ENCODE measurements at places on chromosomes 5 and 9.

GRCh38 chr9:83166372-83166771, 103.4 kb upstream of the RASEF start:
- no peak for DNase-seq

GRCh38 chr5:77420940-77421339, 71.2 kb downstream of the WDR41 start:
- no peak for DNase-seq

DNA sequence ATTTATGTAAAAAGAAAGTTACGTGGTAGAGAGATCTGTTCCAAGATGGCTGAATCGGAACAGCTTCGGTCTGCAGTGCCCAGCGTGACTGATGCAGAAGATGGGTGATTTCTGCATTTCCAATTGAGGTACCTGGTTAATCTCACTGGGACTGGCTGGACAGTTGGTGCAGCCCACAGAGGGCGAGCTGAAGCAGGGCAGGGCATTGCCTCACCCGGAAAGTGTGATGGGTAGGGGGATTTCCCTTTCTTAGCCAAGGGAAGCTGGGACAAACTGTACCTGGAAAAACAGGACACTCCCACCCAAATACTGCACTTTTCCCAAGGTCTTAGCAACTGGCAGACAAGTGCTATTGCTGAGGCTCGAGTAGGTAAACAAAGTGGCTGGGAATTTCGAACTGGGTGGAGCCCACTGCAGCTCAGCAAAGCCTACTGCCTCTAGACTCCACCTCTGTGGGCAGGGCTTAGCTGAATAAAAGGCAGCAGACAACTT, 13.1 kb upstream of the HSD17B4 start:
- DNase-seq = no peak

GRCh38 chr5:131633830-131634229, 1.2 kb downstream of the RAPGEF6 start:
- peak; percentile 52 for DNase-seq

- peak; percentile 69 for DNase-seq
Observed at GRCh38 chr5:116068028-116068632, 16.7 kb upstream of the COMMD10 start.

DNA sequence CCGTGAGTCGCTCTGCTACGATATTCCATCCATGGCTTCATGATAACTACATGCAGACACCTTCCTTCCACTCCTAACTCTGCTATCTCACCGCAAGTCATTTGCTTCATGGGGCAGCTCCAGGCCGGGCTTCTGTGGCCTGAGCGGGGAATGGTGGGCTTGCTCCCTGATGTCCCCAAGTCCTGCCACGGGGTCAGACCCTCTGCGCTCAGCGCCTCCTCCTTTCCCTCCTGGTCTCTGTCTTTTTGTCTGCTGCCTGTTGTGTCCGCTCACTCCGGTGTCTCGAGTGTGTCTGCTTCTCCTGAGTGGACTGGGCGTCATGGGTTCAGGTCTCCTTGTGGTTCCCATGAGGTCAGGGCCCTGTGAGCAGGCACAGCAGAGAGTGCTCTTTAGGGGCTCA, 139.6 kb downstream of the CACNA1B start:
- DNase-seq = no peak

DNA sequence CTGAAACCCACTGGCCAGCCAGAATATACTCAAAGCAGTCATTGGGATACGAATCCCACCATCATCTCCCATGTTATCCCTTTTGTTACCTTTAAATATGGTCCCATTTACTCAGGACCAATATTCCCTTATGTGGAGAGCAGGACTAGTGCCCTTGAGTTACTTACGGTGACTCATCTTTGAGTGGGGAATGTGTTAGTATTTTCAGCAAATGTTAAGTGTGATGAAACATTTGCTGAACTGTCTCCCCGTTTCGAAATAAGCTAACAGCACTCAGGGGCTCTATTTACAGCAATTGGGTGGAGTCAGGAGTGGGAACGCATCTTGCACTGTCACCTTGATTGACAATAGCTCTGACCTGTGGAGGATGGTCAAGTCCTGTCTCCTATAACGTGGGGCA, 67.4 kb downstream of the CTSL start:
- peak; percentile 65 for DNase-seq

GRCh38 chr5:67238191-67238590, 41.6 kb upstream of the CD180 start:
- DNase-seq = no peak

DNA sequence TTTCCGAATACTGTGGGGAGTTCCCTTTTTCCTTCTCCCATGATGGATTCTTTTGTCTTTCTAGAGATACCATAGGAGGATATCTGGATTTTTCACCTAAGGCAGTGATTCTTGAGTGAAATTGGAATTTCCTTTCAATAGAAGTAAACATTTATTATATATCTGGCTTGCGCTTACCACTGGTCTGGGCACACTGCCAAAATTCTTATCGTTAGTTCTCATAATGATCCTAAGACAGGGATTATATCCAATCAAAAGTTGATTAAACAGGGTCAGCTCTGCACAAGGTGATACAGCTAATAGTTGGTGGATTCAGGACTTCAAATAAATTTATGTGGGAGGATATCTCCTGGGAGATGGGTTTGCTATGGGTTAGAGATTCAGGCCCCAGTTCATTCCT, 9.6 kb downstream of the TLE4 start:
- DNase-seq = no peak

DNA sequence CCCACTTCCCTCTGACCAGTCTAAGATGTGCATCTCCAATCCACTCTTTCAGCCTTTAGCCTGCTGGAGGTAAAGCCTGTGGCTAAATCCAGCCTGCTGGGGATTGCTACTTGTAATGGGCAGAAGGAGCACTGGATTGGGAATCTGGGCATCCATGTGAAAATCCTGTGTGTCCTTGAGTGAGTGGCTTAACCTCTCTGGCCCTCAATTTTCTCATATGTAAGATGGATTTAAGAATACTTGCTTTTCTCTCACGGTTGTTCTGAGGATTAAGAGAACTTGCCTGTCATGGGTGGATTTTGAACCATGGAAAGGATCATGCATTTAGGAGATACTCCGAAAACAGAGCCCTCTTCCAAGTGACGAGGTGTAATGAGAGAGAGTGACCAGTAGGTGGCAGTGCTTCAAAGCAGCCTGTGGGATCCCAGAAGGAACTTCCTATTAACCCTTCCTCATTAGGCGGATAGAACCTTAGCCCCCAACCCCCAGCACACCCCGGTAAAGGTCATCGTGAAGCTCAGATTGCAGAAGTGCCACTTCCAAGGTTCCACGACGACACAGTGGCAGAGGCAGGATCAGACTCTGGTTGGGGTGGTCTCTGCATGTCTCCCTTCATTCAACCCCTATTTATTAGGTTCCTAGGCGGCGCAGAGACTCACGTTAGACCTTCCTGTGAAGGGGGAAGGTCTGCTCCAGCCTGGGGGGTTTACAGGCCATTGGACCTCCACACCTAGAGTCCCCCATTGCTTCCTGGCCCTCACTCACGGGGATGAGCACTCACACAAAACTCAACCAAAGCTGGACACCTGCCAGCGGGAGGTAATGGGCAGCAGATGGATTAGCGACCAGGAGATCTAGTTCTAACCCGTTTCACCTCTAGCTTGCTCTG, 68.7 kb upstream of the ZNF618 start:
- DNase-seq = peak; percentile 69

- no peak for DNase-seq
Observed at GRCh38 chr9:7336356-7337065, 463.1 kb downstream of the DMAC1 start.

DNA sequence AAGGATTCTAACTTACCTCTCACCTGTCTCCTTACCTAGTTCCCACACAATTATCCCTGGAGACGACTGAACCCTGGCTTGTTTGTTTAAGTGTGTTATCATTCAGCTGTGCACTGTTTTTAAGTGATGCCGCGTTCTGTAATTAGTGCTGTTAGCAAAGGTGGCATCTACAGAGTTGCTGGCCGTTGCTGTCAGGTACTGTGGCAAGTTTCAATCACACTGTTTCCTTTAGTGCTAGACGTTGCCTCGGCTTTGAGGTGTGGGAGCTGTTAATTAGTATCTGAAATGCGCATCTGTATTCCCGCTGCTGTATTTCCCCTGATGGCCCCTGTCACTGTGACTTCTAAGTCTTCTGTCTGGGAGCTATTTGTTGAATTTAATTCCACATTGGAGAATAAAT, 193.8 kb upstream of the GAS1 start:
- DNase-seq = no peak

GRCh38 chr5:119356612-119357188, 881 bp downstream of the TNFAIP8 start:
- no peak for DNase-seq

GRCh38 chr5:66661149-66661548, 65.0 kb downstream of the MAST4 start:
- no peak for DNase-seq

DNA sequence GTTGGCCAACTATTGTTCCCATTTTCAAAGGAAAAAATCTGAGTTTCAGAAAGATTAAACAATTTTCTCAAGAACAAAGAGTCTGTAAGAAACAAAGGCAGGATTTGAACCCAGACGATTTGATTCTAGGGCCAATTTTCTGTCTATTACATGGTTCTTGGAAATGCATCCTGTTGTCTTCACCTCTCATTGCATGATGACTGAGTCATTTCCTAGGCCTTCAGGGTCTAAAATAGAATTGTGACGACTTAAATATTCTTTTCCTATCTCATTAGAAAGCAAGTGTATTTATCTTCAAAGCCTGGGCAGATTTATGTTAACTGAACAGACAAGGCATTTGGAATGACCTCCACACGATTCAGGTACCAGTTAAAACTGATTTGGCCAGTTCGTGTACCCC, 512.9 kb downstream of the NTRK2 start:
- no peak for DNase-seq

DNA sequence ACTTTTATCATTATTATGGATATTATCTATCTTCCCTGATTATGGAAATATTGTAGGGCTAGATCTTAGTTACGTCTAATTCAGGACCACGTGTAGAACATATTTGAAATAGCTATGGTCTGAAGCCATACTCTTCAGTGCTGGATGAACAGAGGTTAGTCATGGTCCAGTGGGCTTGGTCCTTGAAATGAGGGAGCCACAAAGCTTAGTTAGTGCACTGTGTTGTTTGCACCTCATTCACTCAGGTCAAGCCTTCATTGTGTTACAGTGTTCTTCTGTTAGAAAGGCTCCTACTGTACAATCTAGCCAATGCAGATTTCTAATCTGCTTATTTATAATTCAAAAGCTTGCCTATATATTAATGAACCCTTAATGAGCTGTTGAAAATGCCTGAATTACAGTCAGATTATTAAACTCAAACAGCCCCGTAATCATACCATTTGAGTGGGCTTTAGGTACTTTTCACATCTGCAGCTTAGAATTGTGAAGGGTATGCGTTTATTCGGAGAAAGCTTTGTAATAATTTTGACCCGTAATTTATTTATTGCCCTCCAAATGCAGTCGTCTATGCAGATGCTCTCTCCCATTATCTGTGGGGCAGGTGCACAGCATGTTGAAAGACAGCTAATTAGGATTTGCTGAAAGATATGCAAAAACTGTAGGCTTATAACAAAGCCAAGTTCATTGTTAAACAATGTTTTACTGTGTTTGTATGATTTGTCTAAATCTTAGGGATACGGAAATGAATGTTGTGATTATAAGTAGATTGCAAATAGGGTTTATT, 164.9 kb downstream of the PBX3 start:
- DNase-seq = no peak

GRCh38 chr5:128579093-128579492, 41.0 kb upstream of the FBN2 start:
- DNase-seq = peak; percentile 22

- no peak for DNase-seq
Observed at GRCh38 chr5:37918424-37918823, 78.6 kb upstream of the GDNF start.

DNA sequence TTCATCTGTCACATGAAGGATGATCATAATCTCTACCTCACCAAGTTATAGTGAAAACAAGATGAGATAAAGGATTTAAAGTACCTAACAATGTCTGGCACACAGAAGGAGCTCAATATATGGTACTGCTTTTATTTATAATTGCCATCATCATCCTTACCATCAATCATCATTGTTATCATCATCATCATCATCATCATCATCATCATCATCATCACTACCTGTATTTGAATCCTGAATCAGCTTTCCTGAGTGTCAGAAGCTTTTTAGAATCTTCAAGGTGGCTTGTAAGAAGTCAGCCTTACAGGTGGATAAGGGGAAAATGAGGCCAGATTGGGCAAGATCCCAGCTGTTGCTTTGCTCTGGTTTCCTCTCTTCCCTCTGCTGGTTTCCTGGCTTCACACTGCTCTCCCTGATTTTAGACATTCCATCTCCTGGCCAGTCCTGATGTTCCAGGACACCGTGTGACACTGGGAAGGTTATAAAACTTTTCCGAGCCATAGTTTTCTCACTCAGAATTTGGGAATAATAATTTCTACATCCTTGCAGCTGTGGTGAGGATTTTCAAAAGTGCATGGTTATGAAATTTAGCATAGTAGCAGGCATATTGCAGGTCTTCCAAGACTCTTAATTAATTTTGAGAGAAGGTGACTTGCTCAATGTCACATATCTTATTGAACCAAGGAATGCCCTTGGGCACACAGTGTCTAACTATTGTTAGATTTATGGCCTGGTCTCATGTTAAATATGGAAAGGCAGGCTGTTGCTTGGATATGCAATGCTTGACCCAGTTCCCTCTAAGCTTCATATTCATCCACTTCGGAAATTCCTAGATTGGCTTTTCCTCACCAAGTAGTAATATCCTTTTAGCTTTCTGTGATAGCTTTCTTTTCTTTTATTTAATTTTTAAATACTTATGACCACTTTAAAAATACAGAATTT, 160.7 kb downstream of the TMEM38B start:
- no peak for DNase-seq

GRCh38 chr5:68798877-68799843, 294.7 kb upstream of the SLC30A5 start:
- DNase-seq = no peak

Data from RKO (cell line).